CD4-positive, alpha-beta T cell treated with Interleukin-6 at 100 ng/mL for 8 hours (primary cell): ENCODE measurements at places on chromosomes 12 and 14.
A peak's percentile ranks its signal among the peaks of the same experiment; 100 is the strongest.

- no peak for DNase-seq
Measured at GRCh38 chr12:102691773-102692555, 211.6 kb upstream of the IGF1 start.

- DNase-seq, result no peak
Measured at GRCh38 chr14:51168215-51168613, 71.8 kb upstream of the TMX1 start.

DNA sequence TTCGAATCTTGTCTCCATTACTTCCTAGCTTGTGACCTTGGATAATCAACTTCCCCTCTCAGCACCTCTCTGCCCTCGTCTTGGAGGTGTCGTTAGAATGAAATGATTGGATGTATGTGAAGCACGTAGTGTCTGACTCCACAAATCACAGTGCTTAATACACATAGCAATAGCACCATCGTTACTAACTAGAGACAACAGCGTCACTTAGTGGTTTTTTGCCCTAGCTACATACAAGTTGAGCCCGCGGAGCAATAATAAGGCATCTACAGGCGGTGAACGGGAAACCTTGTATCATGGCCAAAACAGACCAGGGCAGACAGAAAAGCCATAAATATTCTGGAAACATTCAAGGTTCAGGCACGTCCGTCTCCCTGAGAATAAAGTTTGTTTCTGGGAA, 154.9 kb downstream of the ASCL4 start:
- DNase-seq, result no peak

DNA sequence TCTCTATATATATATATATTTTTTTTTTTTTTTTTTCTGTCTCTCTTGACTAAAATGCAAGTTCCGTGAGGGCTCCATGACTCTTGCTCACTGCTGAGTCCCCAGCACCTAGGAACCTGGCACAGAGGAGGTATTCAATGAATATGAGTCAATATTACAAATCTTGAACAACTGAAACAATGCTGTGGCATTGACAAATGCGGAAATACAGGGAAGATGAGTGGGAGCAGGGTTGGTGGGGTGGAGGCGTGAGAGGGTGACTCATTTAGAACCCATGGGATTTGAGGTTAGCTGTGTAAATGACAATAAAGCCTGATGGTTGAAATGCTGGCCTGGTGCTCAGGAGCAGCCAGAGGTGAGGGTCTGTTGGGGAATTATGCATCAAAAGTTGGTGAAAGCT, 121.7 kb upstream of the FUT8 start:
- no peak for DNase-seq

DNA sequence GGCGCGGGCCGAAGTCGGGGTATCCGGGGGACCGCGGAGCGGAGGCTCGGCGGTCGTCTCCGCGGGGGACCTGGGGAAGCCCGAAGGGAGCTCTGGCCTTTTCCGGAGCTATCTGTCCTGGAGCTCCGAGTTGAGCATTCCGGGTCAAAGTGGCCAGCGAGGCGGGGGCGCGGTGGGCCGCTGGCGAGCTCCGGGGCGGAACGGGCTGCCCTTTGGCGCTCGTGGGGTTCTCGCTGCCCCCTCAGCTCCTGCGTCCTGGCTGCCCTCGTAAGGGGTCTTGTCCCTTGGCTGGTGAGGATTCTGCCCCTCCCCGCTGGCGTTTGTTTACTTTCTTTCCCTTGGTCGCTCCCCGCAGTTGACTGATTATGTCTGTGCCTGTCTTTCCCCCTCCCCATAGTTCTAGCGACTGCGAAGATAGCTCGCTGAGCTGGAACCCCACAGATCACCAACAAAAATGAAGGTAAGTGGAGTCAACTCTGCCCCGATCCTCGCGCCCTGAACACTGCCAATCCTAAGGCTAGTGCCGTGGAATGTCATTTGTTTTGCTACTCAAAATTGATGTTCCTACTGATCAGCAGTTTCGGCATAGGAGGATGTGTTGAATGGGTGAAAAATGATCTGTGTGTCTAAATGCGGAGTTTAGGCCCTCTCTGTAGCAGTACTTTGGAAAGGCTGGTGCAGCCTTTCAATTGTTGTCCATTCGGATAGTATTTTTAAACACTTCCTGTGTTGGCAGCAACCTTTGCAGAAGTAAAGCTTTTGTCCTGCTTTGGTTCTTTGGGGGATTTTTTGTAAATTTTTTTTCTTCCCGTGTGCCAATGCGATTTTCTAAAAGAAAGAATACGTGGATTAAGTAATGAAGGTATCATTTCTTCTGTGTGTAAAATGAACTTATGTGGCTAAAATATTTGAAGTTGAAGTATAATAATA, 1.3 kb downstream of the ARID4A start:
- DNase-seq, result peak; percentile 4
